Daoy (cell line): ENCODE measurements at places on chromosomes 7 and 10. TPM values are rescaled to one million over a fixed set of nuclear protein-coding genes. Genes with fewer than 3 reads are reported as not detected.
A peak's percentile ranks its signal among the peaks of the same experiment; 100 is the strongest.

GRCh38 chr10:20133669-20134189, 317.5 kb downstream of the PLXDC2 start:
- DNase-seq: no peak

Gene STOX1
- total RNA-seq: 0.80 and 3.0 TPM in 2 replicates

DNA sequence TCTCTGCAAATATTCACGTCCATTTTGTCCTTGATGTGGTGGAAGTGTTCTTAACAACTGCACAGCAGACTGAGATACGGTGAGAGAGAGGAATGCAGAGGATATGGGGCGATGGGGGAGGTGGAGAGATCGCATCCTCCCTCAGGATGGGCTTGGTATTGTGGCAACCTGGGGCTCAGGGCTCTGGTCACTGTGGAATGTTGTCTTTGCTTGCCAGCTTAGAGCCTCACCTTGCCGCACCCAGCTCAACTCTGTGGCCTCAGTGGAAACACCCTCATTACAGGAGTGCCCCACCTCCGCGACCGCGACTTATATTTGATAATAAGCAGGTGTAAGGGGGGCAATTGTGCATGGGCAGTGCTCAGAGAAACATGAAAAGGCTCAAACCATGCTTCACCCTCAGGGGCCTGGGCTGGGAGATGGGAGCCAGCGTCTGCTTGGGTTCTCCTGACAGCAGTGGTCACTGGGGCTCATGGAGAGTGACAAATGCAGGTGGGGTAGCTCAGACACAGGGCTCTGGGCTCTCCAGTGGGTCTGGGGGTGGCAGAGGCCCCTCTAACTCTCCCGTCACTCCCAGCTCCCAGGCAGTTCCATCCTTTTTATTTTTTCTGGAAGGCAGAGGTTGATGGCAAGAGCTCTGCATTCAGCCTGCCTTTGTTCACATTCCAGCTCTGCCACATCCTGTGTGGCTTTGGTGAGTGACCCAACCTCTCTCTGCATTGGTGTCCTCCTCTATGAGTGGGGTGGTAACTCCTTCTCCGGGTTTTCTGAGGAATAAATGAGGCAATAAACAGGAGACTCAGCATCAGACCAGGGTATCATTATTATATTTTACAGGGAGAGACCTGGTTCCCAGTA, 43.1 kb upstream of the EMX2 start:
- DNase-seq: peak; percentile 45

DNA sequence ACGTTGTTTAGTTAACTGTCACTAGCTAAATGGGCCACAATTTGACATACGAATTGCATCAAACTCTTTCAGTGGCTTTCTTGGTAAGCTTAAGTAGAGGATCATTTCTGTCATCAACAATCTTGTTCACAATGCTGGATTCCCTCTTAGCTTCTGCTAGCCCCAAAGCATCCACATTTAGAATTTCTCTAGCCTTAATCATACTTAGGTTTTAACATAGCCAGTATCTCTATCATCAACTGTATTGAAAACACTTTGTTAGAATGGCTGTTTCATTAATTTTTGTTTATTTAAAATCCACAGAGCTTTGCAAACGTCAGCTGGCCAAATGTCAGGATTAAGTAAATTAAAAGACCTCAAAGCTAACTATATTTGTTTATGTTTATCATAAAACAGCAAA, 41.1 kb downstream of the ABRAXAS2 start:
- DNase-seq: no peak

- DNase-seq: peak; percentile 62
Measured at GRCh38 chr7:38367301-38367890, 94.0 kb upstream of the TARP start.

- DNase-seq: no peak
Measured at GRCh38 chr10:100774223-100774622, 28.8 kb downstream of the PAX2 start.

DNA sequence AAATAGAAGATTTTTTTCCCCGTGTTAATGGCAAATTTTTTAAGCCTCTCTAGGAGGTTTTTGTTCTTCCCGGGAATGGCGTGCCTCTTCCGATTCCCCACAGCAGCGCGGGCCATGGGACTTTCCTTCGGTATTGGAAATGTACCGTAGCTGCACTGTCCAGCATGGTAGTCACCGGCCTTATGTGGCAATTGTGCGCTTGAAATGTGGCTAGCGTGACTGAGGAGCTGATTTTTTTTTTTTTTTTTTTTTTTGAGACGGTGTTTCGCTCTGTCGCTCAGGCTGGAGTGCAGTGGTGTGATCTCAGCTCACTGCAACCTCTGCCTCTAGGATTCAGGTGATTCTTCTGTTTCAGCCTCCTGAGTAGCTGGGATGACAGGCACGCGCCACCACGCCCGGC, 938 bp upstream of the TCTN3 start:
- DNase-seq: no peak

GRCh38 chr10:78407009-78407711, 373.5 kb downstream of the RPS24 start:
- peak; percentile 87 for DNase-seq

DNA sequence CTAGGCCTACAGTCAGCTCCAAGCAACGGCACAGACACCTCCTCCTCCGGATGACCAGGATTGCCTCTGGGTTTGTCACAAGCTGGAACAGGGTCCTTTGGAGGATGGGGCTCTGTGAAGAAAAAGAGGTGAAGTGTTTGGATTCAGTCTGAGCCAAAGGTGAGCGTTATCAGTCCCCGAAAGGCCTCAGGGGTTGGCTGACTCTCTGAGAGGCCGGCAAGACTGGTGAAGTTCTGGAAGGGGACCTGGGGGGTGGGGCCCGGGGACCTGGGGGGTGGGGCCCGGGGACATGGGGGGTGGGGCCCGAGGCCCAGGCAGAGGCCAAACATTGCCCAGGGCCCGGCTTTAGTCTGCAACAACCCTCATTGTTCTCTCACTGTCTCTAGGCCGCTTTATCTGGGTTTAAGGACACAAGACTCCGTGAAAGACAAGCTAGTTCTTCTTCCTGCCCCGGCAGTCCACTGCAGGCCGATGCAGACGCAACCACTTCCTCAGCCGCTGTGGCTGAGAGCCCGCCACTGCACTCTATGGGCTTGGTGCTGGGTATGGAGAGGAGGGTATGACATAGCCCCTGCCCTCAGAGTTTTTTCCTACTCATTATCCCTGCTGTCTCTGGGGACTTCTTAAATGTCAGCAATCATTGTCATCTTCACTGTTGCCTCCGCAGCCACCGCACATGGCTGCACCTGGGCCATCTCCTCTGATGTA, 27.4 kb upstream of the PSAP start:
- DNase-seq: no peak

DNA sequence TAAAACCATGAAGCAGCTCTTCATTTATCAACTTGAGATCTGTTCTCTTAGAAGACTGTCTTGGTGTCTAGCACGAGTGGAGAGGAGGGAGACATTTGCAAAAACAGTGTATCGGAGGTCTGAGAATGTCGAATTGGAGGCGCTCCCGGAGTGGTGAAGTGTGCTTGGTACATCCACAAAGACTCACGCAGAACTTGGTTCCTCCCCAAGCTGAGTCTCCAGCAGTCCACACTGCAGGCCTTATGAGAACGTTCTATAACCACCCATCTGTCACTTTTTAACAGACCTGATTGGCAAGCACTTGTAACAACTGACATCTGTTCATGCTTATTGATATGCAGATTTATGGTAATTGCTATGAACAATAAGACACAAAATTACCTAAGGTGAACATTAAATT, 261.6 kb downstream of the CELF2 start:
- DNase-seq: no peak

Gene LIPF
- total RNA-seq: not detected in 2 replicates

DNA sequence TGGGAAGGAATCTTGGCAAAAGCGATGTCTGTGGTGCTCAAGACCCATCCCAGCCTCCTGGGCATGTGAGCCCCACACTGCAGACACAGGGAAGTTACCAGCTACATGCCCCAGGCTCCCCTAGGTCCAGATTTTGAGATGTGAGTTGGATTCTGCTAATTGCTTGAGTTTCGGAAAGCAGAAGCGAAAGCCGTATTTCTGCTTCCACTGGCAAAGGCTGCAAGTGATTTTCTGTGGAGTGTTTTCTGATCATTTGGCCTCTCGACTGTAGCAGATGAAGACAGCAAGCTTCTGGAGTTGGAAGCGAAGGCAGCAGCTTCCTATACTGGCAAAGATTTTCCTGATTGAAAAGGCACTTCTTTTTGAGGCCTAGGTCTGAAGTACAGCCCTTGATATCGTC, 29.6 kb downstream of the ANKRD16 start:
- DNase-seq: no peak

Gene UNC5B
- total RNA-seq: 4.0 and 6.0 TPM in 2 replicates

DNA sequence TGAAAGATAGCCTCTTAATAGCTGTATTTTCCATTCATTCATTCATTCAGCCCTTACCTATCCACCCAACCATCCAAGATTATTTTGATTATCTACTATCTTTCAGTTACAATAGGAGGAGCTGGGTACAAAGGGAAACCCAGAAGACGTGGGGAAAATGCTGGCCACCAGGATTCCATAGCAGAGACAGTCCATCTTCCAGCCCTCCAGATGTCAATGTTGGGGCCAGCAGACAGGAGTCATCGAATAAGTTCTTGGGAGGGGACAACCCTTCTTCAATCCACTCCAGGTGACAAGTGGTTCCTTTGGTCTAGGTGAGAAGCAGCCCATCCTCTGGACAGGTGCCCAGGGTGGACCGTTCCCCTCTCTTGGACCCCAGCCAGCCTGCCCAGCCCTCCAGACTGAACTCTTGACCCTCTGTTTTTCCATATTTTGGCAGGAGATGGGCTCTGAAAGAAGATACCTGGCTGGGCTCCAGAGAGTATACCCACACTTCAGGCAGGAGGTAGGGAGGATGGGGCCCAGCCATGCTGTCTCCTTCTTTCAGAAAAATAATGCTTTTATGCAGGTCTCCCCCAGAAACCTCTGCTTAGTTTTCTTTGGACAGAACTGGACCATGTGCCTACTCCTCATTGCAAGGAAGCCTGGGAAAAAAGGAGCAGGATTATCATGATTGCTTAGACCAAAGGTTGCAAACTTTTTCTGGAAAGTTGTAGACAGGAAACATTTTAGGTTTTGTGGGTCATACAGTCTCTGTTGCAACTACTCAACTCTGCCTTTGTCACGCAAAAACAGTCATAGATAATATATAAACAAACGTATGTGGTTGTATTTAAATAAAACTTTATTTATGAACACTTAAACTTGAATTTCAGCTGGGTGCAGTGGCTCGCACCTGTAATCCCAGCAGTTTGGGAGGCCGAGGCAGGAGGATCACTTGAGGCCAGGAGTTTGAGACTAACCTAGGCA, 95.5 kb upstream of the SMNDC1 start:
- DNase-seq: no peak

GRCh38 chr10:15461353-15462108, 90.4 kb upstream of the FAM171A1 start:
- DNase-seq: peak; percentile 59

Gene ZNF727
- not detected in 2 replicates for total RNA-seq

Gene OGDHL
- total RNA-seq: 1.5 and 3.4 TPM in 2 replicates

DNA sequence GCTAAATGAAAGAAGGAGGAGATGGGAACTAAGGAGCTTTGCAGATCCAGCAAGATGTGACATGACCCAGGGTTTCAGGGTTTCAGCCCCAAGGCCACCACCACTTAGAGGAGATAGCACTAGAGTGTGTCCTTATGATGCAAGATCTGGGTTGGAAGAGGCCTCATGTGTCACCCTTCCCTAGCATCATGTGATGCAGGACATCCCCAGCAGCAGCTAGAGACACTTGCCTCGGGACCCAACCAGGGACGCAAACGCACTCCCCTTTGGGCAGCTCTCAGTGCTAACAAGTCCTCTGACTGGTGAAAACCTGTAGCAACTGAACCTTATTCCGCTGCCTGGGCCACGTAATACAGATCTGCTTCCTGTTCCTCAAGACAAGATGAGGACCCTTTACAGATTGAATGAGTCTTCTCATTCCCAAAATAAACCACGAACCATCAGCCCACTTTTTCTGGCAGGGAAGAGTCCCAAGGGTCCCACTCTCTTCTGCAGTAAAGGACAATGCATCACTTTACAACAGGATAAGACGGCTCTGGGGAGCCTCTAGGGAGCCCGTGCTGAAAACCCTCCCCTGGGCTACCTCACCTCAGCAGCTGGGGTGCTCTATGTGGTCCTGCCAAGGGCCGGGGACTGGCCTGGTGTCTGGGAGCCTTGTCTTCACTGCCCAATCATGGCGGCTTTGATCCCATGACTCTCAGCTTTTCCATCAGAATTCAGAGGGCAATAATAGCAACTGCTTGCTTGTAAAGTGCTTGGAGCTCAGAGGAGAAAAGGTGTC, 44.8 kb upstream of the GDF10 start:
- DNase-seq: no peak

DNA sequence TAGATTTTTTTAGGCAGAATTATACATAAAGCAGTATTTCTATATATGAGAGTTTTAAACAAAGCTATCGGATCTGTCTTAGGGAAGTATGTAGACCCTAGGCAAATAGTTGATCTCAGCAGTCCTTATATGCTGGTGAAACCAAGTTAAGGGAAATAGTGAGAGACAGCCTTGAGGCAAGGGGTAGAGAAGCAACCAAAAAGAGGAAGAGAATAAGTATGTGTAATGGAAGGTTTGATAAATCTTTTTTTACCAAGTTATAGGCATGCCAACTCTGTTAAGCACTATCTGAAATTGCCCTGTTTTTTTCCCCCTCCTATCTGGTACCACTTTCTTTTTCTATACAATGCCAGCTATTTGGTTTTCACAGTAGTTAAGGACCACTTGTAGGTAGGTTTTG, 19.9 kb downstream of the SPAG6 start:
- no peak for DNase-seq

Gene ANKRD22
- total RNA-seq: not detected in 2 replicates

Gene AQP1
- total RNA-seq: 1.0 and 1.6 TPM in 2 replicates
